BE2C (cell line): ENCODE measurements at places on chromosomes 4 and X.

DNA sequence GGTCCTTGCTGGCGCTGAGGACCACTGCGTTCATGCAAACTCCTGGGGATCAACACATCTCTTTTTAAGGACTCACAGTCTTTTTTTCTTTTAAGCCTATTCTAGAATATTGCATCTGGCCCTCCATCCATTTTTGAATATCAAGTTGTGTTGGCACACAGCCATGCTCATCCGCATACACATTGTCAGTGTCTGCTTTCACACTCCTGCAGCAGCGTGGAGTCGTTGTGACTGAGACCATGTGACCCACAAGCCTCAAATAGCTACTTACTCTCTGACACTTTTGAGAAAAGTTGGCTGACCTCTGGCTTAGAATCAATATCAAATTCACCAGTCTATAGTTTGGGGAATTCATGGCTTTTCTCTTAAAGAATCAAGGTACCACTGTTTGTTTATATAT lies 191.8 kb upstream of the S100G start:
- no peak for DNase-seq

DNA sequence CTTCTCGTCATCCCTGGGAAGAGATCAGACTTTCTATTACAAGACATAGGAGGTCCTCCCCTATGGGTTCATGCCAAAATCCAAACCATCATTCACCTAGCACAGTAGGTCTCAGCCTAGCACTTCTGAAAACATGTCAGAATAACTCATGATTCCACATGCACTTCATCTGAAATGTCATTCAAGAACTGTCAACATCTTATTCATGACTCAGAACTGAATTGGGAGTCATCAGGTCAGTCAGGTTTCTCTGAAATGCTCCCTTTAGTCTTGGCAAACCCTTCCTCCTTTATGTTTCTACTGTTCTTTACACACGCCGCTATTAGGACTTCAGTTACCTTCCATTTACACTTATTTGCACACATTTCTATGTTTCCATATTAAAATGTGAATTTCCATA lies 67.2 kb downstream of the ANTXR2 start:
- DNase-seq: no peak

DNA sequence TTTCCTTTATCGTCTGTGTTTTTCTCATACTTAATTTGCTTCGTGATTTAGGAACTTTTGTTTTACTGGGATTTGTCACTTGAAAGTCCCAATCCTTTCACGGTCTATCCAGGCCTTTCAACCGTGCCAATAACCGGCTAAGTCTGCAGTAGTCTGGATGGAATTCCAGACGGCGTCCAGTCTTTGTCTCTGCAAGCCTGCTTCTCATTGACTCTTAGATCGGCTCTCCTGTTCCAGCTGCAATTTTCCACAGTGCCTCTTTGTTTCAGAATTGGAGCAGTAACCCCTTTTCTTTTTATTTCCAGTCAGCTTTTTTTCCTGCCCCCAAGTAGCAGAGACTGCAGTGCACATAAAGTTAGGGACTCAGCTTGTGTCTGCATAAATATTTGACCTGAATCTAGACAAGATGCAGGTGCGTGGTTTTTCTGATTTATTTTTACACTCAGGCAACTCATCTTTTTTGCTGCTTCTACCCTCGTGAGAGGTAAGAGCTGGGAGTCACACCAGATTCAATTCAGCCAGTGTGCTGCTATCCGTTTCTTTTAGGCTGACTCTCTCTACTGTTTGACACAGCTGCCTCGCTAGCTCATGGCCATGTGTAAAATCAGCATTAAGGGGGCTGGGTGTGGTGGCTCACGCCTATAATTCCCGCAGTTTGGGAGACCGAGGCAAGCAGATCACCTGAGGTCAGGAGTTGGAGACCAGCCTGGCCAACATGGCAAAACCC lies 37.4 kb upstream of the DHRSX start:
- DNase-seq: no peak

GRCh38 chr4:104795264-104795939 lies 300.7 kb upstream of the CXXC4 start:
- DNase-seq: no peak

GRCh38 chr4:5712517-5712916 lies 1.5 kb downstream of the EVC start:
- no peak for DNase-seq

GRCh38 chrX:47645530-47645929 lies 4.8 kb downstream of the ELK1 start:
- no peak for DNase-seq

- DNase-seq: no peak
These were observed 143.5 kb downstream of the HNRNPD start for GRCh38 chr4:82230306-82230705.

DNA sequence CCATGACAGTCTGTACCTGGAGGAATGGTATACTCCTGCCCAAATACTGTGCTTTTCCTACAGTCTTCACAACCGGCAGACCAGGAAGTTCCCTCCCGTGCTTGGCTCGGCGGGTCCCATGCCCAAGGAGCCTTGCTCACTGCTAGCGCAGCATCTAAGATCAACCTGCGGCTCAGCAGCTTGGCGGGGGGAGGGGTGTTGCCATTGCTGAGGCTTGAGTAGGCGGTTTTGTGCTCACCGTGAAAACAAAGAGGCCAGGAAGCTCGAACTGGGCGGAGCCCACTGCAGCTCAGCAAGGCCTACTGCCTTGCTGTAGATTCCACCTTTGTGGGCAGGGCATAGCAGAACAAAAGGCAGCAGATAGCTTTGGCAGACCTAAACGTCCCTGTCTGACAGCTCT lies 152.7 kb downstream of the TEX11 start:
- no peak for DNase-seq

- no peak for DNase-seq
These were observed 45.8 kb upstream of the IL21 start for GRCh38 chr4:122666527-122667245.

DNA sequence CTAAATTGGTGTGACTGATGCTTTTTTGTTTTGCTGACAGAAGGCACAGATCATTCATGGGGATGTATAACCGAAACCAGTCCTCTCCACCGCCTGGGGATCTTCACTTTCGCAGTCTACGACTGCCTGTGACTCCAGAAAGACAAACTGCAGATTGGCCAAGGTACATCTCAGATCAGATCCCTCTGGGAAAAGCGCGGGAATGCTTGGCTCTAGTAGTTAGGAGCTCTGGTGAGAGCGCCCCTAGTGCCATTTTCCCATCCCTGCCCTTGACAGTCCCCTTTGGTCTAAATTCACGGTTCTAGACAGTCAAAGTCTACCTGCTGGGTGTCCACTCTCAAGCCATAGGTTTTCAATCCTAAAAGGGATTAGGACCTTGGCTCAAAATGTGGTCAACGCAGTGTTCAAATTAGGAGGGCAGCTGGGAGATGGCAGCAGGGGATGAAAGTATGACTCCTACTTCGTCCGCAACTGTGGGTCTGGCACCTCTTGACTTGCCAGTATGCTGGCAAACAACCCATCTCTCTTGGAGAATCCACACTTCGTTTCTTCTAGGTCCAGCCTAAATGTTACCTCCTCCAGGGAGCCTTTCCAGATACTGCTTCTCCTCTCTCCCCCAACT lies 6.9 kb upstream of the HAND2 start:
- DNase-seq: peak; percentile 94

- no peak for DNase-seq
These were observed 243.8 kb upstream of the HHIP start for GRCh38 chr4:144402176-144402575.
